ENCODE measurements at places on chromosomes 3 and 15.

GRCh38 chr3:10708216-10708893, 107.7 kb upstream of the SLC6A11 start:
- DNase-seq, result no peak

- no peak for DNase-seq
Observed at GRCh38 chr3:126103121-126104027, 19.4 kb upstream of the SLC41A3 start.

GRCh38 chr3:140467796-140468315, 210.0 kb upstream of the TRIM42 start:
- no peak for DNase-seq

- DNase-seq, result no peak
Observed at GRCh38 chr3:190088890-190089289, 31.8 kb downstream of the P3H2 start.

DNA sequence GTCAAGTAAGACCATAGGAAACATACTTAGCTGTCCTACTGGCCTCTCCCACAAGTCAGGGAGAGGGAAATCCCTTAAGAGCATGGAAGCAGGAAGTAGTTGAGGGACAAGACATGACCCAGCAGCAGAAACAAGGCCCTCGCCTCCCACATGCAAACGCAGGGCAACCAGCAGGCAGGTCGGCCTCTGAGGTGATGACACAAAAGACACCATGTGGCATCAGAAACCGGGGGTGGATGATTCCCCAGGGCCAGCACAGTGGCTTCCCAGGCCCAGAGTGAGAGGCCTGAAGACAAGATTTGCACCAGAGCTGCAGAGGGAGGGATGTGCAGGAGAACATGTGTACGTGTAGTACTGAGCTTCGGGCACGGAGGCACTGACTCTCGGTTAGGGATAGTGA, 26.3 kb downstream of the PXYLP1 start:
- DNase-seq, result no peak

GRCh38 chr3:167564612-167565011, 89.1 kb downstream of the WDR49 start:
- no peak for DNase-seq
